BJ (cell line): ENCODE measurements at places on chromosomes 2 and 18.

DNA sequence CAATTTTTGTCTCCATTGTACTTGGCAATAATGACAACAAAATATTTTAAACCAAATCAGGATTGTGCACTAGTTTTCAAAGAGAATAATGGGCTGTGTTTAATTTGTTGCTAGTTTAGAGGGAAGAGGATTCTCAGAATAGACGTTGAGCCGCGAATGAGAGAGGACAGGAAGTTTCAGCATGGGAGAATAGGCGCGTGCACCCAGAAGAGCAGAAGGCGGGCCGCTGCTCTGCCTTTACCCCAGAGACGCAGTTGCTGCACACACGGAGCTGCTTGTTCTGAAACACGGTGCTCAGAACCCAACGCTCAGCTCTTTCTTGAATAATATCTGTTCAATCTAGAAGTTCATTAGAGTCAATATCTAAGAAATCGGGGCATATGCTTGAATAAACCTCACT is 223.4 kb downstream of the MYT1L start:
- no peak for DNase-seq

DNA sequence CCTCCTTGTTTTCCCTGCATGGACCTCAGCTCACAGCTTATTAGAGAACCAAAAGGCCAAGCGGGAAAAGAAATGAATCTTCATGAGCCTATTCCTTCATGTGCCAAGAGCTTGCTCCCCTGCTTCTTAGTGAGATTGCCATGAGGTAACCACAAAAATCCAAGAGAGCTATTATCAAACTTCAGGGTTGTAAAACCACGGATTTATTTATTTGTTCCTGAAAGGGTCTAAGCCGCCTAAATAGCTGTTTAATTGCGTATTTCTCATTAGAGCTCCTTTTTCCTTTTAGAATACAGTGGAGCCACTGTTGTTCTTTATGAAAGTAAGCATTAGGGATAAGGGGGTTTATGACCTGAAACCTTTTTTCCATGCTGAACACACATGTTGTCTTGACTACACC is 58.0 kb downstream of the SRD5A2 start:
- DNase-seq = peak; percentile 46

- no peak for DNase-seq
Observed at GRCh38 chr18:23803755-23804154, 114.5 kb downstream of the LAMA3 start.

GRCh38 chr2:3125001-3125760 is 252.4 kb downstream of the EIPR1 start:
- DNase-seq = no peak

DNA sequence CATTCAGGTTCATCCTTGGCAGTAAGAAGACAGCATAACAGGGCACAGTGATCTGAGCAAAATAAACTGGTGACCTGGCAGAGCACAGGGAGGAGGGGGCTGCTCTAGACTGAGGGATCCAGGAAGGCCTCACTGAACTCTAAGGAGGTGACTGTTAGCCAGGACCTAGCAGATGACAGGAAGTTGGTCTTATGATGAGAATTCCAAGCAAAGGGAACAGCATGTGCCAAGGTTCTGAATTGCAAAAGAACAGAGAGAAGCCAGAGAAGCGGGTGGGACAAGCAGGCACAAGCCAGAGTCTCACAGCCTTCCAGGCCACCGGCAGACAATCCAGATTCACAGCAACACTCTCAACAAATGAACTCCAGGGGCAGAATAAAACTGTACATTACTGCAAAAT is 152.7 kb upstream of the PTPRM start:
- no peak for DNase-seq

DNA sequence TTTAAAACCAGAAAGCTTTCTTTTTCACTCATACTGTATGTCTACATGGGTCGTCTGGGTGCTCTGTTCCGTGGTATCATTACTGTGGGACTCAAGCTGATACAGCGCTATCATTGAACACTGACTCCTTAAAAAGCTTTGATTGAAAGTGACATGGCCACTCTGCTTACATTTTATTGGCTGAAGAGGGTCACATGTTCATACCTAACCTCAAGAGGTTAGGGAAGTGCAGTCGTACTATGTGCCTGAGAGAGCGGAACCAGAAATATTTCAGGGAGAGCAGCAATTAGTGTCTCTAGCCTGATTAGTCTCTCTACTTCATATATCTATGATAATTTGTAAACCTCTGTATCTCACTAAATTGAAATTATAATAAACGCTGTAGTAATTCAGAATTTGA is 43.5 kb downstream of the PSMD14 start:
- no peak for DNase-seq

- no peak for DNase-seq
Observed at GRCh38 chr2:197372592-197372991, 62.0 kb upstream of the ANKRD44 start.

- no peak for DNase-seq
Observed at GRCh38 chr2:201952187-201952586, 81.5 kb upstream of the FZD7 start.

GRCh38 chr2:22934747-22935146 is 450.2 kb upstream of the KLHL29 start:
- DNase-seq = no peak

- no peak for DNase-seq
Observed at GRCh38 chr18:23460285-23461273, 7.5 kb downstream of the RIOK3 start.

DNA sequence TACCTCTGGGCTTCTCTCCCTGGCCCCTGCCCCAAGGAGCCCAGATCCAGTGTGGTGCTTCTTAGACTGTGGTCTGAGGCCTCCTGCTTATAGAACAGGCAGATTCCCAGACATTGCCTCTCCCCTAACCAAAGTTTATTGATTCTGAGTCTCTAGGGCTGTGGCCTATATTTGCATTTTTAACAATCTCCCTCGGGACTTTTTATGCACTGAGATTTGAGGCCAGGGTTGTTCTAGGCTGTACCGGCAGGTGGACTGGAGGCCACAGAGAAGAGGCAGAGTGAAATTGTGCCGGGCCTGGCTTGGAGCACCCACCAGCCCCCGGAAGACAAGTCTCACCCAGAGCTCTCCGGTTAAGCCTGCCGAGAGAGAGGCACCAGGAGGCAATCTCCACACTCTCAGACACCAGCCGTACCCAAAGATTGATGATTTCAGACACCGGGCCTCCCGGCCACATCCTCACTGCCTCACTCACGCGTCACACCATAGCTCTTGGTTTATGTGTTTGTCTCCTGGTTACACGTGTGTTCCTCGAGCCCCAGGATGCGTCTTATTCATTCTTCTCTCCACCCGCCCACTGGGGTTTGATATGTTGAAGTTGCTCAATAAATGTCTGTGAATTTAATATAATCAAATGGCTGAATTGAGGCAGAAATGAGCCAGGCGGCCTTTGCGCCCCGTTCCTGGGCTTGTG is 203.7 kb downstream of the KLHL29 start:
- DNase-seq = no peak

- no peak for DNase-seq
Observed at GRCh38 chr2:39234754-39235153, 9.0 kb downstream of the CDKL4 start.

DNA sequence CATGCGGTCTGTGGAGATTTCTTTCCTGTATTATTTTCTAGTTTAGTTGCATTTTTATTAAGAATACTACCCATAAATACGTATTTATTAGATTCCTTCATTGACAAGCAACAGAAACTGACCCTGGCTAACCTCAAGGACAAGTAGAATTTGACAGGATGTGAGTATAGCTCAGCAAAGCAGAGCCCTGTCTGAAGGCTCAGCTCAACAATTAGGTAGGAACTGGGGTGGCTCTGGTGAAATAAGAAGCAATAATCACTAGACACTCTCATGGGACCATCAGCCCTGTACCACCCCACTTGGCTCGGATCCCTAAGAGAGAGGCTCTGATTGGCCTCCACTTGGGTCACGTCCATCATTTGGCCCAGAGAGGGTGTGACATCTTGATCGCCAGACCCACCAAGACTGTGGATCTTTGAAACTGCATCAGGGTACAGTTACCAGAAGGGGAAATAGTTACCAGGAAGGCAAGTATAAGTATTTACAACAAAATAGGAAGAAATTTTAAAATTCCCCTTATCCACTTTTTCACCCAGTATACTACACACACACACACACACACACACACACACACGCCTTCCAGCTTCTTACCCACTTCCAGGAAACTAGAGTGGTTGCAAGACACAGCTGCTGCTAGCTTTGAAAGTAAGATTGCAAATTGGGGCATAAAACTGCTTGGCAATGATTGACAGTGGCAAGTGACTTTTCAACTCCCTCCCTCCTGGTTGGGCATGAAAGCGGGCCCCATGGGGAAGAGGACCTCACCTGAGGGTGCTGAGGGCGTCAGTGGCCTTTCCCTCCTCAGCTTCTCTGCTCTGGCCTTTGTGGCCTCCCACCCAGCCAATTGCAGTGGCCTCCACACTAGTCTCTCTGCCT is 41.8 kb downstream of the KCTD18 start:
- DNase-seq = no peak

DNA sequence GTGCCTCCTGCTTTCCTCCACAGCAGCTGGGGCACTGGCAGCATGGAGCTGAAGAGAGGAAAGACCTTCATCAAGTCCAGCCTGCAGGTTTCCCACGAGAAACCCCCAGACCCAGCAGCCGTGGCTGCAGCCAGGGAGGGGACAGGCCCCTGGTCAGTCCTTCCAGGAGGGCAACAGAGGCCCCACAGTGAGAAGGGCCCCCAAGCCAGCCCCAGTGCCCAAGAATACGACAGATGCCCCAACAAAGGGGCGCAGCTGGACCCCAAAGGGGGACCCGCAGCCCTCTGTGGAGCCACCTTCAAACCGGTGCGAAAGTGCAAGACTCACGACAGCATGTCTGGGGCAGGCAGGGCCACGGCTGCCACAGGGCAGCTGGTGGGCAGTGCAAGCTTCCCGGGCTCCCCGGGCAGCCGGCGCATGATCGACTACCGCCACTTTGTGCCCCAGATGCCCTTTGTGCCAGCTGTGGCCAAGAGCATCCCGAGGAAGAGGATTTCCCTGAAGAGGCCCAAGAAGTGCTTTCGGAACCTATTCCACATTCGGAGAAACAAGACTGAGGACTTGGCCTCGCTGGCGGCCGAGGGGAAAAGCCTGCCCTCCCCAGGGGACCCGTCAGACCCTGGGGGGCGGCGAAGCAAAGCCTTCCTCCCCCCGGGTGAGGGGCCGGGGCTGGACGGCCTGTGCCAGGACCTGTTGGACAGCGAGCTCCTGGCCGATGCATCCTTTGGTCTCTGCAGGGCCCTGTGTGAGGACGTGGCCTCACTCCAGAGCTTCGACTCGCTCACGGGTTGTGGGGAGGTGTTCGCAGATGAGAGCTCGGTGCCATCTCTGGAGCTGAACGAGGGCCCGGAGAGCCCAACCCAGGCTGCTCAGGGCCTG is 6.9 kb downstream of the AMER3 start:
- no peak for DNase-seq

- no peak for DNase-seq
Observed at GRCh38 chr2:205733648-205734047, 51.3 kb downstream of the NRP2 start.

DNA sequence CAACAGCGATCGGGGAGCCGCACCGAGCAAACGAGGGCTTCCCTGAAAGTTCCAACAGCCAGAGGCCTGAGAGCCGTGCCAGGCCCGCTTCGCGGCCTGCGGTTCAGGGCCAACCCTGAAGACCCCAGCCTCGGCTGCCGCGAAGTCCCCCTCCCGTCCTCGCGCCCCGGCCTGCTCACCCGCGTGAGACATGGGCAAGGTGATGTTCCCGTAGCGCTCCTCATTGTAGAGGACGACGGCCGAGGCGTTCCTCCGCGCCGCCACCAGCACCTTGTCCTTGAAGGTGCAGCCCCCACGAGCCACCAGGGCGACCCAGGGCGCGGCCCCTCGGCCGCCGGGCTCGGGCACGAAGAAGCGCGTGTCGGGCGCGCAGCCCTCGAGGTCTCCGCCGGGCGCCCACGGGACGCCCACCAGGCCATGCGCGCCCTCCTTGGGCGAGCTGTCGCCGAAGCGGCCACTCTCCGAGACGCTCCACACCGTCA is 510 bp downstream of the RNF149 start:
- no peak for DNase-seq

GRCh38 chr2:3754795-3755194 is 51.4 kb downstream of the DCDC2C start:
- DNase-seq = no peak

DNA sequence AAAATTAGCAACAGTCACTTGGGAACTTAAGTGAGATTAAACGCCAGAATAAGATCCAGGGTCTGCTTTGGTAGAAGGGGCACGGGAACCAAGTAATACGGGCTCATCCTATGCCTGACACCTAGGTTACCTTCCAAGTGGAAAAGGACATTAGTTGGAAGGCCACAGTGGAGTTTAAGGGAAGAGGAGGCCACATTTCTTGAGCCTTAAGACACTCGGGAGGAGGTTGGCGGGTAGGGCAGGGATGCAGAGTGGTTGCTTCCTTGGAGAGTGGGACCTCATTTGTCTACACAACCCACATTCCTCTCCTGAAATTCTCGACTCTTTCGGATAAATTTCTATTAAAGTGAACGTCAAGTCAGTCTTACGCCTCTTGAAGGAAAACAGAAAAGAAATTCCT is 510 bp upstream of the DNAH6 start:
- no peak for DNase-seq

DNA sequence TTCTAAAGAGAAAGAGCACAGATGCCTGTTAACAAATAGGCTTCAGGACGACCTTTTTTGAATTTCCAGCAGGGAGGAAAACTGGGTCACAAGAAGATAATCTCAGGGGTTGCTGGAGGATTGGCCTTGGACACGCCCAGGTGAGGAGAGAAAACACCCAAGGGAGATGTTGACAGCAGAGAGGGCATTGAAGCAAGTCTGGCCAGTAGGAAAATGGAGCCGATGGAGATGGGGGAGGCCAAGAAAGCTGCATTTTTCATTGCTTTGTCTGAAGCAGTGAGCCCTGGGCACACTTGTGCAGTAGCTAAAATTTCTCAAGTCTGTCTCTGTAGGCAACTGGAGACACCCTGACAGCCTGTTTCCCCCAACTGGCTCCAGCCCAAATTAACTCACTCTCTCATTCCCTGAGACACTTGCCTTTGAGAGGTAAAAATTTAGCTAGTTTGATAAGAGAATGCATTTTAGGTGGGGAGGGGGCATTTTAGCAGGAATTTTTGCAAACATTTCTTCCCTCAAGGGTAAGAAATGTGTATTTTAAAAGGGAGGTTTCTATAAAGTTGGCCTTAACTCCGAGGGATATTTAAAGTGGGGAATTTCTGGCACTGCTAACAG is 165.5 kb downstream of the TGIF1 start:
- DNase-seq = no peak

DNA sequence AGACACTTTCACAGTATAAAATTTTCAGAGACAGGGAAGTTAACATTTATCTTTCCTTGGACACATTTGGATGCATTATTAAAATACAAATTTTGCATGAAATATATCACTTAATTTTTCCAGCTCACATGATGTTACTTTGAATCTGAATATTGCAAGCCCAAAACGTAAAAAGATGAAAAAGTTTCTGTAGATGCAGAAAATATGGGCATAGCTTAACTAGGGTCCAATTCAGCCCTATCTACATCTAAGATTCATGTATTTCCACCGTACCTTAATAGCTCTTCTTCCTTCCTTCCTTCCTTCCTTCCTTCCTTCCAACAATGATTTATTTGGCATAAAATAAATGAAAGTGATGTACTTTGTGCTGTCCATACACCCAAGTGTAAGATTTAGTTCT is 1084.6 kb upstream of the TMEFF2 start:
- DNase-seq = no peak

GRCh38 chr2:220272656-220273055 is 645.2 kb downstream of the SLC4A3 start:
- no peak for DNase-seq

GRCh38 chr2:200698217-200698616 is 112.4 kb downstream of the AOX1 start:
- no peak for DNase-seq

- no peak for DNase-seq
Observed at GRCh38 chr2:77161009-77161408, 361.2 kb downstream of the LRRTM4 start.

GRCh38 chr18:75159646-75160356 is 49.1 kb downstream of the PTGR3 start:
- DNase-seq = no peak
